Stimulated activated CD8-positive, alpha-beta memory T cell treated with anti-CD3 and anti-CD28 coated beads, Interleukin-4, amount 100 ng/mL, for 24 hours (primary cell): ENCODE measurements at places on chromosomes 2 and 18.

GRCh38 chr2:190685333-190685732 lies 36.5 kb downstream of the NAB1 start:
- no peak for DNase-seq

DNA sequence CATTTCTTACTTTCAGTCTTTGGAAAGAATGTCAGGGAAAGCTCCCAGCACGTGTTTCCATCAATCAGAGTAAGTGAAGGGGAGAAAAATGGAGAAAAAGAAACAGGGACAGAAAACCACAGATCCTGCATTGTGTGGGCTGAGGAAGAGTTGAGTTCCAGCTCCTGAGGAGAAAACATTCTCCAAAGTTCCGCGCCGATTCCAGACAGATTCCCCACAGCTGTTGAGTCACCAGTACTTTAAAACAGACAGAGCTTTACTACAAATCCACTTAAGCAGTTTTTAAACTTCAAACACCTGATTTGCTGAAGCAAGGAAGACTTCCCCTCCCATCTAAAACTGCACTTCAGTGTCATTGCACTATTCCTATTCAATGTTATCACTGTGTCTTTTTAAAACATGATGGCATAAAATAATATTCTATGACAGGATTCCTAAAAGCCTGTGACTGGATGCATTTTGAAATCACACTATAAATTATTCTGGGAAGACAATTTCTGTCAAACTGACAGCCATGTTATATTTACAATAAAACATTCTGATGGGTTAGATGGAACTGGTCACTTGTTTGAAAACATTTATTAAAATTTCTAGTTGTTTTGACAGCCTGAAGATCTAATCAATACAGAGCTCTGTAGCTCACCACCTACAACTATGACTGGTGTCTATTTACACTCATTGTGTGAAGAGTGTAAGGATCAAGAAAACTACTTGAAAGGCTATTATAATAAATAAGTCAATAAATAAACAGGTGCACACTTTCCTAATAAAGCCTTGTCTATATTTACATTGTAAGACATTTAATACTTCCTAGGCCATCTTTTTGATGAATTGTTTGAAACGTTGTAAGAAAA lies 40.9 kb downstream of the TCF4 start:
- no peak for DNase-seq

DNA sequence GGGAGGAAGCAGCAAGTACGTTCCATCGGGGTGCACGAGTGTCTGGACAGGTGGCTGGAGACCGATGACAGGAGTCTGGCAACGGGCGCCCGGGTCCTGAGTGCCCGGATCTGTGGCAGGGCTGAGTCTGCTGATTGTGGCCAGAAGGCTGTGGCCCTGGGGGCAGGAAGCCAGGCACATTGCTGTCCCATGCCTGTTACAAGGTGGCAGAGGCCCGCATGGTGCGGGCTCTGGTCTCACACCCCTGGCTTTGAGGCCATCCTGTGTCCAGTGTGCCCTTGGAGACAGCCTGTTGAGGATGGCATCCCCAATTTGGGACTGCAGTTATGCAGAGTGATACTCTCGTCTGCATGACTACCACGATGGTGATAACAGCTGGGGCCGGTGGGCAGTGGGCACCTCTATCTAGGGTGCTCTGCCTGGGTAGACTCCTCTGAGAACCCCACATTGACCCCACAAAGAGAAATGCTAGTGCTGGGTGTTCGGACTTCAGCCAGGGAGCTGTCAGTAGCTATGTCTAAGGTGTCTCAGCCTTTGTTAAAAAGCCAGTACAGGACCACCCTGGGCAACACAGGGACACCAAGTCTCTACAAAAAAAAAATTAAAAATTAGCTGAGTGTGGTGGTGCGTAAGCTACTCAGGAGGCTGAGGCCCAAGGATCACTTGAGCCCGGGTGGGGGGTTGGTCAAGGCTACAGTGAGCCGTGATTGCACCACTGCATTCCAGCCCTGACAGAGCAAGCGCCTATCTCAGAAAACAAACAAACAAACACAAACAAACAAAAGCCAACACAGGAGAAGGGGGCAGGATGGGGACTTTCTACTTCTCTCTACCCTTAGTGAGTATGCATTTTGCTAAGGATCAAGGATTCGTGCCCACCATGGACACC lies 88.3 kb downstream of the RHOB start:
- no peak for DNase-seq

GRCh38 chr2:154960802-154961583 lies 262.5 kb downstream of the KCNJ3 start:
- no peak for DNase-seq

DNA sequence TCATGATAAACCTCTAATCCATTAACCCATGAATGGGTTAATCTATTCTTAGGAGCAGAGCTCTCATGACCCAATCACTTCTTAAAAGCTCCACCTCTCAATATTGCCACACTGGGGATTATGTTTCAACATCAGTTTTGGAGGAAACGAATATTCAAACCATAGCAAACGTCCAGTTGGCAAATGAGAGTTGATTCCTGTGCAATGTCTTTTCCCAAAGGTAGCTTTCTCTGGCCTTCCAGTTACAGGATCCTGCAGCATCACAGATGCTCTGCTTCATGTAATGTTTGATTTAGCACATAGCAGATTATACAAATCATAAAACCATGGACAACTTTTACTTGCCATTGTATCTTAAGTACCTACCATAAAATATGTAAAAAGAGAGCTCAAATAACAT lies 481.0 kb downstream of the TNS1 start:
- no peak for DNase-seq

- DNase-seq: peak; percentile 95
These were observed 664 bp upstream of the IMPA2 start for GRCh38 chr18:11980494-11981191.
